ENCODE measurements at places on chromosomes 11 and 22. TPM values are rescaled to one million over a fixed set of nuclear protein-coding genes. Genes with fewer than 3 reads are reported as not detected.
A peak's percentile ranks its signal among the peaks of the same experiment; 100 is the strongest.

GRCh38 chr11:43830928-43831440 lies 49.6 kb upstream of the ALKBH3 start:
- DNase-seq, result peak; percentile 90
- H3K27ac ChIP-seq, result no peak overlapping the region
- H3K27me3 ChIP-seq, result no peaks in the 10 kb centered on the region
- H3K36me3 ChIP-seq, result peaks cover 22% of the 10 kb centered on the region
- H3K4me3 ChIP-seq, result no peak overlapping the region

GRCh38 chr11:114317787-114318137 lies 21.6 kb downstream of the NNMT start:
- H3K4me1 ChIP-seq, result no peaks in the 10 kb centered on the region
- no peaks in the 10 kb centered on the region for H3K36me3 ChIP-seq
- peak; percentile 43 for DNase-seq
- no peak overlapping the region for H3K4me3 ChIP-seq

Gene B3GAT1
- total RNA-seq, result 3.7 TPM

DNA sequence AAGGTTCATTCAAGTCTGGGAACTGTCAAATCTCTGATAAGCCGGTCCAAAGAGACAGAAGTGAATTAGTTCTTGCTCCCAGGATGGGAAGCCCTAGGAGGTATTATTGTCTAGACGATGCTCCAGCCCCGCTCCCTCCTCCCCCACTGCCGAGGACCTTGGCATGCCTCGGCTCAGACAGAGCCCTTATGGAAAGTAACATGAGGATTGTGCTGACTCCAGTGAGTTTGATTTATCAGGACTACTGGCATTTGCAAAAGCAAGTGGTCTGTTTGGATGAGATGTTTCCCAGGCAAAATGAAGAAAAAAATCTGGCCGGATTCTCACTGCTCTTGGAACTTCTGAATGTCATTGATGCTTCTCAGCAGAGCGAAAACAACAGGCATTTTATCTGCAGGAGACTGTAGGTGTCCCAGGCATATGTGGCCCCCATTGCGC lies 341.0 kb downstream of the ETS1 start:
- H3K4me1 ChIP-seq, result no peaks in the 10 kb centered on the region
- DNase-seq, result peak; percentile 12
- H3K4me3 ChIP-seq, result no peak overlapping the region
- H3K27ac ChIP-seq, result no peak overlapping the region
- no peaks in the 10 kb centered on the region for H3K36me3 ChIP-seq

Gene BLID
- 0.82 TPM for total RNA-seq

- DNase-seq, result peak; percentile 62
- H3K27me3 ChIP-seq, result no peaks in the 10 kb centered on the region
- H3K36me3 ChIP-seq, result no peaks in the 10 kb centered on the region
- no peak within 1 kb of the TSS for H3K4me3 ChIP-seq
- no peak within 1 kb of the TSS for H3K27ac ChIP-seq
- peaks cover 9% of the 10 kb centered on the region for H3K4me1 ChIP-seq
These were observed at the start of gene GPHA2 for GRCh38 chr11:64935359-64936081. Gene GPHA2 (minus strand): TSS chr11:64935893. CDS start chr11:64935460, 433 bp downstream.

DNA sequence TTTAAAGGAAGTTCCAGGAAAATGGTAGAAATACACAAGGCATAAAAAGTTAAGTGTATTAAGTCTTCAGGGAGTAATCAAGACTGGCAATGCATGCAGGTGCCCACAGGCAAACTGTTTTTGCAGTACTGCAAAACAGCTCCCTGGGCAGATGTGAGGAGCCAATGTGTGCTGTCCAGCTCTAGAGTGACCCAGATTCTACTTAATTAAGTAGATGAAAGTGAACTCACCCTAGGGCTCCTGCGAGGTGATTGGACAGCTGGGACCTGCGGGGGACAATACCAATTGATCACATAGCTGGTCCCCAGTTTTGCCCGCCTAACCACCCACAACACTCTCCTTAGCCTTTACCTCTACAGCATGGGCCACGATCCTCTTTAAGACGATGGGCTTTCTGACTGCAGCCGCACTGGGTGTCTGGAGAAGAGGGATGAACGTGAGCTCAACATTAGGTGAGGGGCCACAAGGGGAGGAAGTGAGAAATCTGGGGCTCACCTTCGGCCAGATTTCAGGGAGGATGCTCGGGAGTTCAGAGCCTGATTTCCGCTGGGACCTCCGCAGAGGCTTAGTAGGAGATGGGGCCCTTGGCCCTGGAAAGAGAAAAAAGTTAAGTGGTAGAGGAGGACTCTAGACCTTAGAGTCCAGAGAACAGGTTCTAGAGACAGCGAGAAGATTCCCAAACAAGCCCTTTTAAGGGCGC lies 556 bp downstream of the CDCA5 start:
- peaks cover 12% of the 10 kb centered on the region for H3K4me1 ChIP-seq
- H3K27me3 ChIP-seq, result no peaks in the 10 kb centered on the region
- DNase-seq, result no peak
- peak overlapping the region; percentile 76 for H3K4me3 ChIP-seq
- peaks cover 48% of the 10 kb centered on the region for H3K36me3 ChIP-seq

Gene RHOD
- 0.83 TPM for total RNA-seq

- H3K4me3 ChIP-seq, result no peak overlapping the region
- H3K27ac ChIP-seq, result peak overlapping the region; percentile 74
- peak; percentile 94 for DNase-seq
- H3K4me1 ChIP-seq, result peaks cover 44% of the 10 kb centered on the region
These were observed 26.4 kb downstream of the AMOTL1 start for GRCh38 chr11:94794287-94795168.

GRCh38 chr11:10540546-10540914 lies 457 bp downstream of the RNF141 start:
- H3K4me3 ChIP-seq, result peak overlapping the region; percentile 63
- no peak for DNase-seq

Gene TTC9C
- total RNA-seq, result 66.5 TPM

All from A673 (cell line).